Upper lobe of left lung (tissue), 6 donors: ENCODE measurements at places on chromosomes 12 and 14. TPM values are rescaled to one million over a fixed set of nuclear protein-coding genes. Genes with fewer than 3 reads are reported as not detected.

MGAT4C gene
- 0.11 TPM for total RNA-seq

PDE3A gene
- total RNA-seq, result 2.1 TPM

JPH4 gene
- 1.0 TPM for total RNA-seq

FAIM2 gene
- total RNA-seq, result 0.30 TPM

DNA sequence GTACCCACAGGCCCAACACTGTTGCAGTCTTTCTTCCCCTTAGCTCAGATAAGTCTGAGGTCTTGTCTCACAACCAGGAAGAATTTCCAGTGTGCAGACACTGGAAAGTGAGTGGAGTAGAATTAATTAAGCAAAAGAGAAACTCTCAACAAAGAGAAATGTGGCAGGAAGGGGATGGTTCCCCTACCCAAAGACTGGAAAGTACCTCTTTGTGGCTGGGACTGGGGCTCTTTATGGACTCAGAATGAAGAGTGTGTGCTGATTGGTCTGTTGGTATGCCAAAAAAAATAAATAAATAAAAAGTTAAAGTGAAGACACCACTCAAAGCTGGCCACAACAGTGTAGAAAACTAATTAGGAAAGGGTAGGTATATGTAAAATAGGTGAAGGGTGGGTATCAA is 26.4 kb downstream of the GLIPR1L1 start:
- no peak for DNase-seq
- H3K27ac ChIP-seq, result no peak overlapping the region
- H3K4me3 ChIP-seq, result no peak overlapping the region
- no peaks in the 10 kb centered on the region for H3K4me1 ChIP-seq
- no peaks in the 10 kb centered on the region for H3K36me3 ChIP-seq
- H3K27me3 ChIP-seq, result no peaks in the 10 kb centered on the region

DNA sequence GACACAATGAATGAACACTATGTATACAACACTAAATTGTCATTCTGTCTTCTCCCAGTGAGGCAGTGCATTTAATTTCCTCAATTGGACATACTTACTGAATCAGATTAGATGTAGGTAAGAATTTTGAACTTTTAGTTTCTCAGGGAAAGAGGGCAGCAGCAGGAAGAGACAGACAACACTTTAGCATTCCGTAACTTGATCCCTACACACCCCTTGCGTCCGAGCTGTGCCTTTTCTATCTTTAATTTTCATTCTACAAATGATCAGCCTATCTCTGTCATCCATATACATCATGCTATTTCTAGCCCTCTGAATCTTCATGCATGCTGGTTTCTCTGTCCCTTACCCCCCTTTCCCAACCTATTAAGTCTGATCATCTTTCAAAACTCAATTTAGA is 358.0 kb upstream of the RPL10L start:
- H3K36me3 ChIP-seq, result no peaks in the 10 kb centered on the region
- no peaks in the 10 kb centered on the region for H3K4me1 ChIP-seq
- H3K4me3 ChIP-seq, result no peak overlapping the region
- no peak for DNase-seq
- no peak overlapping the region for H3K27ac ChIP-seq

GRCh38 chr12:76422154-76422542 is 73.9 kb upstream of the BBS10 start:
- H3K27ac ChIP-seq, result no peak overlapping the region
- no peaks in the 10 kb centered on the region for H3K27me3 ChIP-seq
- H3K36me3 ChIP-seq, result no peaks in the 10 kb centered on the region
- H3K4me3 ChIP-seq, result no peak overlapping the region
- no peak for DNase-seq

- H3K27ac ChIP-seq, result peak overlapping the region; percentile 49
- H3K4me1 ChIP-seq, result peaks cover 43% of the 10 kb centered on the region
- H3K27me3 ChIP-seq, result no peaks in the 10 kb centered on the region
- peak; percentile 72 for DNase-seq
- peak overlapping the region; percentile 22 for H3K4me3 ChIP-seq
- H3K36me3 ChIP-seq, result no peaks in the 10 kb centered on the region
Measured at GRCh38 chr12:123075646-123076171, 75.2 kb downstream of the PITPNM2 start.

GRCh38 chr12:107325075-107325608 is 231.8 kb upstream of the CRY1 start:
- peaks cover 16% of the 10 kb centered on the region for H3K4me1 ChIP-seq
- H3K36me3 ChIP-seq, result no peaks in the 10 kb centered on the region
- DNase-seq, result no peak
- peaks cover 8% of the 10 kb centered on the region for H3K27me3 ChIP-seq

- no peak overlapping the region for H3K27ac ChIP-seq
- no peak for DNase-seq
- H3K4me3 ChIP-seq, result no peak overlapping the region
- no peaks in the 10 kb centered on the region for H3K27me3 ChIP-seq
- H3K4me1 ChIP-seq, result no peaks in the 10 kb centered on the region
Measured at GRCh38 chr14:99028521-99028920, 243.5 kb downstream of the BCL11B start.

GRCh38 chr14:62557416-62557815 is 487.8 kb downstream of the KCNH5 start:
- no peak overlapping the region for H3K4me3 ChIP-seq
- H3K27ac ChIP-seq, result no peak overlapping the region
- H3K4me1 ChIP-seq, result no peaks in the 10 kb centered on the region
- DNase-seq, result no peak
- H3K36me3 ChIP-seq, result no peaks in the 10 kb centered on the region

DNA sequence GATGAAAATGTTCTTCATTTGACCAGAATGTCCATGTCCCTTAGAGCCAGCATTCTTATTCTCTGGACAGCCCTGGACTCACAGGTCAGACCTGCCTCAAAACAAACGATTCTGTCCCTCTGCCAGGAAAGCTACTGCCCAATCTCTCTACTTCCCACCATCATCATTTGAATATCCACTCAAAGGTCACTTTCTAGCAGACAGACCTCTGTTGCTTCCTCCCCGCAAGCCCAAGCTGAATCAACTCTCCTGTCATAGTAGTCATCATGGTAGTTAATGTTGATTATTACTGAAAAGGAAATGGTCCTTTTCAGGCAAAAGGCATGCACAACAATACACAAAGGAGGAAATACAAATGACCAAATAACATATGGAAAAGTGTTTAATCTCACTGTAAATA is 39.6 kb upstream of the CPM start:
- no peaks in the 10 kb centered on the region for H3K36me3 ChIP-seq
- DNase-seq, result no peak
- no peak overlapping the region for H3K4me3 ChIP-seq
- no peak overlapping the region for H3K27ac ChIP-seq
- no peaks in the 10 kb centered on the region for H3K4me1 ChIP-seq
- no peaks in the 10 kb centered on the region for H3K27me3 ChIP-seq

GRCh38 chr12:122870867-122871664 is 24.9 kb downstream of the VPS37B start:
- peaks cover 71% of the 10 kb centered on the region for H3K4me1 ChIP-seq
- H3K27me3 ChIP-seq, result no peaks in the 10 kb centered on the region
- H3K4me3 ChIP-seq, result peak overlapping the region; percentile 23
- DNase-seq, result no peak
- peak overlapping the region; percentile 92 for H3K27ac ChIP-seq

- H3K36me3 ChIP-seq, result no peaks in the 10 kb centered on the region
- no peak for DNase-seq
- peaks cover 48% of the 10 kb centered on the region for H3K4me1 ChIP-seq
- no peak overlapping the region for H3K27ac ChIP-seq
- no peaks in the 10 kb centered on the region for H3K27me3 ChIP-seq
Measured at GRCh38 chr12:128819293-128820144, 4.2 kb downstream of the SLC15A4 start.
